LHCN-M2 (cell line): ENCODE measurements at places on chromosomes 1 and 21. TPM values are rescaled to one million over a fixed set of nuclear protein-coding genes. Genes with fewer than 3 reads are reported as not detected.
A peak's percentile ranks its signal among the peaks of the same experiment; 100 is the strongest.

DNA sequence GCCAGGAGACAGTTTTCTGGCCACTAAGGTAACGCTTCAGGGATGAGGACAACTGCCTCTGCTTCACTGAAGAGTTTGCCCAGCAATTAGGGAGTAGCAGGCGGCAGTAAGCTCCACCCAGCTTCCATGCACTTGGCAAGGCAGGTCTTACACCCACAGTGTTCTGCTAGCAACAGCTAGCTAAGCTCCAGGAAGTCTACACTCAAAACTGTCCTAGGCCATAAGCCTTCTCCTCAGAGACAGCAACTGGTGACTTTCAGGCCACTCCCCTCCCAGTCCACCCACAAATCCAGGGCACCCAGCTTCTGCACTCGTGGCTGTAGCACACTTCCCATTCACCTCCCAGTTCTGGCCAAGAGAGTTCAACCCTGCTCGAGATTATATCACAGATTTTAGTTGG is 47.3 kb downstream of the KMO start:
- no peak for DNase-seq

DNA sequence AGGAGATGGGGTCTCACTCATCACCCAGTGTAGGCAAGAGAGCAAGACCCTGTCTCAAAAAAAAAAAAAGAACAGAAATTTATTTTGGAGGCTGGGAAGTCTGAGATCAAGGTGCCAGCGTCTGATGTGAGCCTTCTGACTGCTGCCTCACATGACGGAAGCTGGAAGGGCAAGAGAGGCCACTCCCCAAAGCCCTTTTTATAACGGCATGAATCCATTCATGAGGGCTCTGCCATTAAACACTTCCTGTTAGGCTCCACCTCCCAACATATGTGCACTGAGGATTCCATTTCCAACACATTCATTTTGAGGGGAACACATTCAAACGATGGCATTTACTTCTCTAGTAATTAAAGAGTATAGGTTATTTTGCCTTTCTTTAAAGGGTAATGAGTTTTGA is 50.9 kb upstream of the C1orf198 start:
- DNase-seq, result no peak

DNA sequence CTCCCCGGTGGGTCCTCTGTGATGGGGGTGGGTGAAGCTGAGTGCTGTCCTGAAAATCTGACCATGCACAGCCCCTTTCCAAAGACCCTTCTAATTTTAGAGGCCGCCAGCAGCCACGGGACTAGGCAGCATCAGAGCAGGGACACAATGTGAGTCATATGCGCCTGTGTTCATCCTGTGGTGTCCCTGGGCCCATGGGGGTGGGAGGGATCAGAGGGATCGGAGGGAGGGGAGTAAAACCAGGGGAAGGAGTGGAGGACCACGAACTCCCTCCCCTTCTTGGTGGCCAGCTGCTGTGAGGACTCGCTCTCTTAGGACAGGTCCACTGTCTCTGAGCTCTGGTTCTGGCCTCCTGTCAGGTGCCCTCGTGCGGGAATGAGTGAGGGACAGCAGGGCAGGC is 61.5 kb downstream of the ADARB1 start:
- peak; percentile 81 for DNase-seq

- DNase-seq, result peak; percentile 80
Measured at GRCh38 chr1:77424236-77424635, 142.4 kb downstream of the AK5 start.

DNA sequence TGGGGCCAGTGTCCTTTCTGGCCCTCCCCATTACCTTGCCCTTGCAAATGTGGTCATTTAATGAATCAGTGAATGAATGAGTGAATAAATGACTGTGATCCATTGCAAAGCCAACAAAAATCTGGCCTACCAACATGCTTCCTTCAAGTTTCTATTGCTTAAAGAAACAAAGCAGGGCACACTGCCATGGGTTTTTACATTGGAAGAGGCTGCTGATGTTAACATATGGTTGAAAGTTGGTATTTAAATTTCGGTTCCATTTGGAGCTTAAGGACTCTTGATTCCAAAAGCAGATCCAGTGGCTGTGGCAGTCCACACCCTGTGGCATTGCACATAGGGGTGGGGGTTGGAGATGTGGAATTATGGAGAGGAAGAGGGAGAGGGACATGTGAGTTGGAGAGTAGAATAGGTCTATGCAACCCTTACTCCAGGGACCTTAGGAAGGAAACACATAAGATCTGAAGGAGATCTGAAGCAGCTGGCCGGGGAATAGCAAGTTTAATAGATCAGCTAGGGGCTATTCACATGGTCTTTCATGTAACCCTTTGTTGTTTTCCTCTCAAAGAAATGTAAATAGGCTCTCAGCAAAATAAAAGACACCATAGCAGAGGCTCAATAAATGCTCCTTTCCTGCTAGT is 7.2 kb downstream of the ABCA4 start:
- no peak for DNase-seq

DNA sequence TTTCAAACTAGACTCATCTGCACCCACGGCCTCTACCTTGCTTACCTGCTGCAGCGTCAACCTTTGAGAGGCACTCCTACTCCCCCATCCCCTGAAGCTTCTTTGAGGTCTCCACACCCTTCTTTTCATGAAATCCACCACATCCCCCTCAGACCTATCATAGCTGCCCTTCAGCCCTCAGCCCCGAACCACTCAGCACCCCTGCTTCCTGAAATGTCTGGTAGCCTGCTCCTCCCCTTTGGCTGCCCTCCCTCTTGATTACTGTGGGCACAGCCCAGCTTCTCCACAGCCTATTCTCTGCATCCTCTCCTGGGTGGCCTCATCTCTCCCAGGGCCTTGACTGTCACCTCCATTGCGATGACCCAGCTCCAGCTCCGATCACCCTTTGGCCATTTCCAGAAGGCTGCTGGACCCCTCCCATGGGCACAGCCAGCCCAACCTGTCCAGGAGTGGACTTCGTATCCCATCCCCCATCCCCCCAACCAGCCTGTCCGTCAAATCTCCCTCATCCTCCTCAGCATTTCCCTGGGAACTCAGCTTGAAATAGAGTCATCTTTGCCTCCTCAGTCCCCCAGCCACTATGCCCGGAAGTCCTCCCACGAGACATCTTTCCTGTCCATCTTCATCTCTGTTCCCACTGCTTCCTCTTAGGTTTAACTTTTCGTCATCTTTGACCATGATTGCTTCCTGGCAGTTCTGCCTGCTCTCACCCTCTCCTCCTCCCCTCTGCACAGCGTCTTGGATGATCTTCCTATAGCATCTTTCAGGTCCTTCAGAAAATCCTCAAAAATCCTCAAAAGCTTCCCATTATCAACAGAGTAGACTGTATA is 6.1 kb upstream of the ADORA1 start:
- DNase-seq, result no peak

DNA sequence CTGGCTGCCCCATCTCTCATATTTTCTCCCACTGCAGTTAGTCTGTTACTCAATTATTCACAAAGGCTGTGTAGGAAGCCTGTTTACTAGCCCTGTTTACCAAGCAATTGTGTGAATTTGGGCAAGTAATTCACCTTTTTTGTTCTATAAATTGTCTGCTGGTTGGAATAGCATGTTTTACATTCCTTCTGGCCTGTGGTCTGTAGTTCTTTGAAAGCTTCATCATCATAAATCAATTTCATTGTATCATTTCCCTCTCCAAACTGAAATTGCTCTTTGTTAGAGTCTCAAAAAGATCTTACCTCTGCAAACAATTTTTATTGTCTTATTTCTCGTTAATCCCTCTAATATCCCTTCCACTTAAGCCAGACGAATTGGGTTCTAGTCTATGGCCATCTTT is 1059.5 kb upstream of the ADGRL4 start:
- no peak for DNase-seq

GRCh38 chr1:242212401-242212800 is 213.5 kb upstream of the MAP1LC3C start:
- no peak for DNase-seq

DNA sequence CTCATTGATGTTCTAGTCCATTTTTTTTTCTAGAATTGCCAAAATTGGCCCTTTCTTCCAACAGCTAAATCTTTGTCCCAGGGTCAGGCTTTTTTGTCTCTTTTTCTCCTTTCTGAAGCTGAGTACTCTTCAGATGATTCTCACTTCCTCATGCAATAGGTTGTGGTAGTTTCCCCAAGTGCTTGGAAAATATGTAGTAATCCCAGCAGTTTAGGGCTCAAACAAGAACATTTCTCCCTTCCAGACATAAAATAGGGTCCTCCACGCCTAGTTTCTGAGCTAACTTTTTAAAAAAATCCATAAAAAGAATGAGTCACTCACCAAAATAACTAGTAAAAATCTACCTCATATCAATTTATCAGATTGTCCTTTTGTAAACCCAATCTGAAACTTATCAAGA is 10.0 kb upstream of the MCOLN3 start:
- DNase-seq, result peak; percentile 11

DNA sequence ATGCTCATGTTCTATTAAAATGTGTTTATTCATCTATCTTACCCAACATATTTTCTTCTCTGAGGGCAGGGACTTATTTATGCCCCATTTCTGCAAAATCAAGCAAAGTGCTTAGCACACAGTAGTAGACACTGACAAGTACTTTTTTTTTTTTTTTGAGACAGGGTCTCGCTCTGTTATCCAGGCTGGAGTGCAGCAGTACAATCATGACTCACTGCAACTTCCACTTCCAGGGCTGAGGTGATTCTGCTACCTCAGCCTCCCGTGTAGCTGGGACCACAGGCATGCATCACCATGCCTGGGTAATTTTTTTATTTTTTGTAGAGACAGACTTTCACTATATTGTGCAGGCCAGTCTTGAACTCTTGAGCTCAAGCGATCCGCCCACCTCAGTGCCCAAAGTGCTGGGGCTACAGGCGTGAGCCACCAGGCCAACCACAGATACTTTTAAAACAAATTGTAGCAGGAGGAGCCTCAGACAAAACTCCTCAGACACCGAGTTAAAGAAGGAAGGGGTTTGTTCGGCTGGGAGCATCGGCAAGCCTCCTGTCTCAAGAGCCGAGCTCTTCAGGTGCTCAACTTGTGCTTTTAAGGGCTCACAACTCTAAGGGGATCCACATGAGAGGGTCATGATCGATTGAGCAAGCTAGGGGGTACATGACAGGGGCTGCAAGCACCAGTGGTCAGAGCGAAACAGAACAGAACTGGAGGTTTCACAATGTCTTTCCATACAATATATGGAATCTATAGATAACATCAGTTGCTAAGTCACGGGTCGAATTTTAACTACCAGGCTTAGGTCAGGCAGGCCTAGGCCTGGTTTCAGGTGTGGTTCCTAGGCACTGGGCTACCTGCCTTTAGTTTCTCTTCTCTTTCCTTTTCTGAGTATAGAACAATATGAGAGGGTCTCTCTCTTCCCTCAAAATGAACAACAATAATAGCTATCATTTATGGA is 5.7 kb upstream of the TMEM167B start:
- no peak for DNase-seq

- peak; percentile 78 for DNase-seq
Measured at GRCh38 chr21:45308194-45309068, 20.7 kb upstream of the POFUT2 start.

DNA sequence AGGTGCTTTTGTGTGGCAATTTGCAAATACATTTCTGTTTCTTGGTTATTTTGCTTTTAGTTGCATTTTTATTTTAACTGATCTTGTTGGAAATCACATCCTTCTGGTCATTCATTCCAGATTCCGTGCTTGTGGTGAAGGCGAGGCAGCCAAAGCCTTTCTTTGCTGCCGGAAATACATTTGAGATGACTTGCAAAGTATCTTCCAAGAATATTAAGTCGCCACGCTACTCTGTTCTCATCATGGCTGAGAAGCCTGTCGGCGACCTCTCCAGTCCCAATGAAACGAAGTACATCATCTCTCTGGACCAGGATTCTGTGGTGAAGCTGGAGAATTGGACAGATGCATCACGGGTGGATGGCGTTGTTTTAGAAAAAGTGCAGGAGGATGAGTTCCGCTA is 34.8 kb upstream of the CD101 start:
- no peak for DNase-seq

- no peak for DNase-seq
Measured at GRCh38 chr1:236065509-236066005, 667 bp upstream of the NID1 start.

DNA sequence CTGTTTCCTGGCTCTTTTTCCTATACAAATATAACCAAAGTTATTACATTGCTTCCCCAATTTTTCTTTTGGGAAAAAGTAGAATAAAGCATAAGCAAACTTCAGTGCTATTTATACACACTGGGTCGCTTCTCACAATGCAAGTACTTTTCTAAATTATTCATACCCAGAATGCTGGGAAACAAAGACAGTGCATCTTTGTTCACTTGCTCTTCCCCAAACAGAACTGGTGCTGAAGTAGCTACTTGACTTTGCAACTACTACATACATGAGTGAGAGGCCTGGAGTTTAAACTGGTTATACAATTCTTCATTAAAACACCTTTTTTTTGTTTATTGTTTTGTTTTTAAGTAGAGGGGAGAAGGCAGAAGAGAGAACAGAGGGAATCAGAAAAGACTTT is 40.2 kb downstream of the STX6 start:
- no peak for DNase-seq

DNA sequence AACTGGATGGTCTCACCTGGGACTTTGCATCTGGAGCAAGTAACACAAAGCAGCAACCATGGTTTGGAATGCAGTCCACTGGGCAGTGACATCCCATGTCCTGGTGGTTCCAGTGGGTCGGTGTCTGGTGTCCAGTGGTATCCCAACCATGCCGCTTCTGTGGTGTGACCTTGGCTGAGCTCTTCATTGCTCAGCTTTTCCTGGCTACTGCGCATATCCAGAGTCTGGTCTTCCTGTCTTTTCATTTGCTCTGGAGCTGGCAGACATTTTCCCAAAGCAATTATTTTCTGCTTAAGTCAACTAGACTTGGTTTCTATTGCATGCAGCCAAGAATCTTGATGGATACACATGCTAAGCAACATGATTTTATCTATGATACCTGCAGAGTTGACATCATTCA is 28.4 kb upstream of the CD2 start:
- peak; percentile 33 for DNase-seq

GRCh38 chr1:28326515-28326914 is 2.3 kb upstream of the MED18 start:
- DNase-seq, result no peak

DNA sequence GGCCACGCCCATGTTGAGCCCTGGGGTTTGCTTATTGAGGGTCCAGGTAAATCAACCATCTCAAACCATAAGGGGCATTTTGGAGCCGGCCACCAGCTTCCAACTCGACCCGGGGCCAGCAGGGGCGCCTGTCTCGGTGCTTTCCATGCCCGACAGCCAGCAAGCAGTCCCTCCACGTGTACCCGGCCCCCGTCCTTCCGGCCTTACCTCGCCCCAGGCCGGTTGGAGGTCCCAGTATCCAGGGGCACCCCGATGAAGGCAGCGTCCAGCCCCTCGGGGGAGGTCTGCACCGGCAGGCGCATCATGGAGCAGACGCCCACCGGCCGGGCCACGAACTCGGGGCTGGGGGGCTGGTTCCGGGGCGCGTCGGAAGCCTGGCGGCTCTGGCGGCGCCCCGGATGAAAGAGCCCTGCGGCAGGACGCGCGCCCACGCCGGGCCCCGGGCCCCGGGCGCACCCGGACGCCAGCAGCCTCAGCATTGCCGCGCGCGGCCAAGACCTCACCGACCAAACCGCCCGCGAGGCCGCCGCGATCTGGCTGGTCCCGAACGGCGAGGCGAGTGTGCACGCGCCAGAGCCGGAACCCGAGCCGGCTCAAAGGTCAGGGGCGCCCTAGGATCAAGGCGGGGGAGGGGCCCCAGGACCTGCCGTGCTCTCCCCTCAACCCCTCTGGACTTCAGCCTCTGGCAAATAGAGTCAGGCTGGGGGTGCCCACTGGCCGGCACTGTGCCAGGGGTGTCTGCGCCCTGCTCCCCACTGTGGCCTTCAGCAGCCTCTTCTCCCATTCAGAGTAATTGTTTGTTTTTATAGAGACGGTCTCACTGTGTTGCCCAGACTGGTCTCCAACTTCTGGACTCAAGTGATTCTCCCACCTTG is at the start of gene AGMAT:
Gene AGMAT (minus strand): TSS at position 563 of the 875 bp plus-strand sequence. CDS start 84 bp downstream, at position 479.
- DNase-seq, result no peak

The DDAH1 gene
- total RNA-seq, result 47.1 and 49.4 TPM in 2 replicates

The OLFML2B gene
- 83.4 and 87.1 TPM in 2 replicates for total RNA-seq
